ENCODE measurements at places on chromosomes 11 and 22.
A peak's percentile ranks its signal among the peaks of the same experiment; 100 is the strongest.

- DNase-seq: no peak
These were observed 59.0 kb upstream of the SHANK2 start for GRCh38 chr11:71311176-71311925.

- no peak for DNase-seq
These were observed 18.0 kb upstream of the ARHGAP32 start for GRCh38 chr11:129209891-129210830.

- DNase-seq: no peak
These were observed 3.4 kb downstream of the TENM4 start for GRCh38 chr11:79437278-79437980.

DNA sequence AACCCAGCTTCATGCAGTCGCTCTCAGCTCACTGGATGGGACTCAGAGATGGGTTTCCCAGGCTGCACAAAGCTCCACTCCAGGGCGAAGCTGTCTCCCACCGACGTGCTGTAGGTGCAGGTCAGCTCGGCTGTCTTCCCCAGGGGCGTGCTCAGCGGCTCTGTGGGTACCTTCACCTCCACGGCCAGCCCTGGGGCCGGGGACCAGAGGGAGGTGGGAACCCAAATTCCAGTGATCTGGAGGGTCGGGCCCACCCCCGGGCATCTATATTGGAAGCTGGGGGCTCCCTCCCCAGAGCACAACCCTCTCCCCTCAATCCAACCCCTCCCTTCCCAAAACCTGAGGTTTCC is 689 bp downstream of the VSIG2 start:
- DNase-seq: no peak

DNA sequence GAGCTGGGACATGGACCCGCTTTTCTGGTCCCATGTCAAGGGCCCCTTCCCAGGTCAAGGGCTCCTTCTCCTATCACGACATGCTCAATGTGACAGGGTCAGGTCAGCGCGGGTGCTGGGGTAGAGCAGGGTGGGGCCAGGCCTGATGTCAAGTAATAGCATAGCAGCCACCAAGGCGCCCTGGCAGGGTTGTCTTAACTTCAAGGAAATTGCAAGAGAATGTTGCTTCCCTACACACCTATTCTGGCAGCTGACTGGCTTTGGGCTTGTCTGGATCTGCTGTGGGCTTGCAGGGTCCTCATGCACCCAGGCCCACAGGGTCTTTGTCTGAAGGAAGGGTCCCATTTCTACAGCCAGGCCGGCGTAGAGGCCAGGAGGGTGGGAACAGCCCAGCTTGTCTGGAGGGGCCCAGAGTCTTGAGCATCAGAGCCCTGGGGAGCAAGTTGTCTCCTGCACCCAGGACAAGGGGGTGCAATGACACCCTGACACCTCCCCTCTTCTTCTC is 71.4 kb downstream of the BUD13 start:
- DNase-seq: no peak

DNA sequence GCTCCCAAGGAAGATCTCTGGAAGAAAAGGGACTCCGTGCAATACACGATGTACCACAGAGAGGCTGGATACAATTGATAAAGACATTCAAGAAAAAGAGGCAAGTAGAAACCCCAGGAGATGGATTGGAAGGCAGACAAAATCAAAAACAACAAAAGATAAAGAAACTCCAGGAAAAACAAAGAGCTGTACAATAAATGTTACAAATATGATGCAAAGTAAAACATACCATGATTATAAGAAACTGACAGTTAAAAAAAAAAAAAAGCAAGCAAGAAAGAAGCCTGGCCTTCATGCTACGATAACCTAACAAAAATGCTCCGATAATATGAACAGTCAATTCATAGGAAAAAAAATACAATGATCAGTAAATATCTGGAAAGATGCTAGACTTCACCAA is 10.5 kb upstream of the SIGIRR start:
- no peak for DNase-seq

- no peak for DNase-seq
These were observed 8.5 kb upstream of the NAALADL1 start for GRCh38 chr11:65066805-65067291.

- DNase-seq: no peak
These were observed 550.9 kb upstream of the CCDC90B start for GRCh38 chr11:83836883-83837654.

GRCh38 chr22:27113211-27113635 is 455.8 kb downstream of the MIAT start:
- DNase-seq: peak; percentile 84

GRCh38 chr11:662689-663274 is 25.7 kb downstream of the DRD4 start:
- DNase-seq: peak; percentile 20

DNA sequence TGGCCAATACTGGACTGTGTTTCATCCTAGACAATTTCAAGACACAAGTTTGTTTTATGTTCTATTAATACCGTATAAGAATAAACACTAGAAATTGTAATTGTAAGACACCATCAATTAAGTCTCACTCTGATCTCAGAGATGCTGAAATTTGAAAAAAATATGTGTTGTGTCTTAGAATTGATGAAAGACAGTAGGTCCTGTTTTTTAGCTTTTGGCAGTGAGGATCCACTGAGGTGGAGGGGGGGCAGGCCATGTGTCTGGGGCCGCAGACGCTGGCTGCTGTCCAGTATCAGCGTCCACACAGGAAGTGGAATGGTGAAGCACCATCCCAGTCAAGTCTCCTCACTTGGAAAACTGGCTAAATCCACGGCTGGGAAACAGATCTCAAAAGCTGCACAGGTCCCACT is 22.5 kb upstream of the ALG8 start:
- DNase-seq: no peak

GRCh38 chr11:70175236-70175698 is 27.8 kb upstream of the FADD start:
- DNase-seq: no peak

DNA sequence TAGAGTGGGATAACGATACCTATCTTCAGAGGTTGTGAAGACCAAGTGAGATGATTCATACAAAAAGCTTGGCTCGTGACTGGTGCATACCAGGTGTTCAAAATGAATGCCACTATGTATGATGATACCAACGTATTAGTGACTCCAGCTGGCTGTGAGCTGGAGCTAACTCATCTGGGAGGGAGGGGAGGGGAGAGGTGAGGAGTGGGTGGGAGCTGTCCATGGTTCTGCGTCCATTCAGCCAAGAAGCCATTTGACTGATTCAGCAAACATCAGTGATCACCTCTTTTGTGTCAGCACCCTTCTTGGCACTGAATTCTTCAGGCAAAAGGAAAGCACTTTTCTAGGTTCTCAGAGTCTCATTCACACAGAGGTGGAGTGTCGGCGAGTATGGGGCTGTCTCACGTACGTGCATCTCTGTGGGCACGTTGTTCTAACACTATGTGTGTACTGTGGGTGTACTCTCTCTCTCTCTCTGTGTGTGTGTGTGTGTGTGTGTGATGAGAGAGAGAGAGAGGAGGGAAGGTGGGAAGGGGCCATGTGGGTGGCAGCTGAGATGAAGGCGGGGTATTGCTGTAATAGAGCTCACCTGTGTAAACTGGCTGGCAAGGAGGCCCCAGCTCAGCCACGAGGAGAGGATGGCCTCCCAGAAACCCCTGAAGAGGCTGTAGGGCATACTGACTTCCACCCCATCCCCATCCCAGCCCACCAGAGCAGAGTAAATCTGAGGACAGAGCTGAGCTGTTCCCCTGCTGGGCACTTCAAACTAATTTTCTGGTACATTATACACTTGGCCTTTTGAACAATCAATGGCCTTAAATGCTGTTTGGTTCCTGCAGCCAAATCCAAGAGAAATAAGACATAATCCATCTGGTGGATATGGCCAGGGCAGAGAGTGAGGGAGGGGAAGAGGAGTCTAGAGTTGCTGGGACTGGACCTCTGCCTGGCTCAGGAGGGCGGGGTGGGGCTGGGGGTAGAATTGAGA is 96.1 kb upstream of the THY1 start:
- no peak for DNase-seq

DNA sequence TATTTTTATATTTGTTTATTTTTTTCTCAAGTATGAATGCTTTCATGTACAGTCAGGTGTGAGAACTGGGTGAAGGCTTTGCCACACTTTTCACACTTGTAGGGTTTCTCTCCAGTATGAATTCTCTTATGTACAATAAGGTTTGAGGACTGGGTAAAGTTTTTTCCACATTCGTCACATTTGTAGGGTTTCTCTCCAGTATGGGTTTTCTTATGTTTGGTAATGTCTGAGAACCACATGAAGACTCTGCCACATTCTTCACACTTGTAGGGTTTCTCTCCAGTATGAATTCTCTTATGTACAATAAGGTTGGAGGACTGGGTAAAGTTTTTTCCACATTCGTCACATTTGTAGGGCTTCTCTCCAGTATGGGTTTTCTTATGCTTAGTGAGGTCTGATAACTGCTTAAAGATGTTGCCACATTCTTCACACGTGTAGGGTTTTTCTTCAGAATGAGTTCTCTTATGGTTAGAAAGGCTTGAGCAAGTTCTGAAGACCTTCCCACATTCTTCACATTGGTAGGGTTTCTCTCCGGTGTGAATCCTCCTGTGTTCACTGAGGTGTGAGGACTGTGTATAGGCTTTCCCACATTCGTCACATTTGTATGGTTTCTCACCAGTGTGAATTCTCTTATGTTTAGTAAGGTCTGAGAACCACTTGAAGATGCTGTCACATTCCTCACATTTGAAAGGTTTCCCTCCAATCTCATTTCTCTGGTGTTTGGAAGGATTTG is 19.7 kb downstream of the ZNF195 start:
- DNase-seq: no peak

GRCh38 chr11:60165538-60165937 is 17.3 kb downstream of the MS4A6A start:
- no peak for DNase-seq

GRCh38 chr11:125464270-125464662 is 31.8 kb downstream of the FEZ1 start:
- DNase-seq: no peak

- DNase-seq: no peak
These were observed 77.0 kb downstream of the ME3 start for GRCh38 chr11:86595451-86595850.

DNA sequence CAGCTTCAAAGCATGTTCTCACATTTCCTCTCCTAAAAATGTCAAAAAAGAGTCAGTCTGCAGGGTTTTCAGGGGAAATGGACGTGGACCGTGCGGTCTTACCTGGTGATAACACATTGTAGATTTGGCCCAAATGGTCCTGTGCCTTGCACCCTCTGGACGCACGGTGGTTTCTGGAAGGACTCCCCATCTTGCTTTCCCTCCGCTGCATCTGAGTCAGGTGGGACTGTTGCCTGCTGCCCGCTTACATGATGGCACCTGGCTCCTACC is 1290.1 kb downstream of the TBC1D22A start:
- no peak for DNase-seq

DNA sequence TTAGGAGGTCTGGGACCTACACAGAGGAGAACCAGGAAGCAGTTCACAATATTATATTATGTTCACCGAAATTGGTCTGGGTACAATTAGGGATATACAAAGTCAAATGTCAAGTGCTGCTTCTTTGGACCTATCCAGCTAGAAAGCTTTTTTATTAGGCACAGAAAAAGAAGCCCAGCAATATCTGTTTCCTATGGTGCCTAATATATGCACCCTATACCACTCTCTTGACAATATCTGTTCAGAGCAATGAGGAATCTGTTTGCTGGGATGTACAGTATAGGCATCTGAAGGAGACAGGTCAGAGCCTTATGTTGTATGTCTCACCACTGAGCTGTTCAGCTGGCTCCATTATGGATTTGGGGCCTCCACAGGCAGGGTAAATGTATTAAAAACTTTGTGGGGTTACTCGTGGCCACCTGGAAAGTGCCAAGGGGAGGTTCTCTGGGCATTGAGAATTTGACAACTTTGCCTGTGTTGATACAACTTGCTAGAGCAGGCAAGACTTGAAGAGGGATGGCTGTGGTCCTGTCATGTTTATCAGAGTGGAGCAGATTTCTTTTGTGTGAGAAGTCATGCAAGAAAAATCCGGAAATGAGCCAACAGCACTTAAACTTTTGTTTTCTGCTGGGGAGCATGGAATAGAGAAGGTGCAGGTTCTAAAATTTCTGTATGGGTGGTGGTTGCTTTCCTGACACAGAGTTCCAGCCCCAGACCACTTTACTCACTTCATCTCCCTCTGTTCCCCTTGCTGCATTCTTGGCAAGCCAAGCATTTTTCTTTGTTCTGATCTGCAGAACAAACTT is 10.1 kb downstream of the STIM1 start:
- no peak for DNase-seq

GRCh38 chr11:104028476-104029263 is 7.8 kb upstream of the DDI1 start:
- DNase-seq: no peak

DNA sequence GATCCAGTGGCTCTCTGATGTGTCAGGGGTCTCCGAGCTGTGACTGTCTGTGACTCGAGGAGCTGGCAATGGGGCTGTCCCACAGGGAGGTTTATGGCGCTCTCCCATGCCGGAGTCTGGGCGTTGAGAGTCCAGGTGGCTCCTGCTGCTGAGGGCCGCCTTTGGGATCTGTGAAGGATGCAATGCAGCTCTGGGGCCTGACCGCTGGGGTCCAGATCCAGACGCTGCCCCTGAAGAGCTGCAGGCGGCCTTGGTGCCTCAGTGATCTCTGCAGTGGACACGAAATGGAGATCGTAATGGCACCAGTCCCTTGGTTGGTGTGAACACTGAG is 155.3 kb downstream of the TBC1D22A start:
- DNase-seq: no peak

DNA sequence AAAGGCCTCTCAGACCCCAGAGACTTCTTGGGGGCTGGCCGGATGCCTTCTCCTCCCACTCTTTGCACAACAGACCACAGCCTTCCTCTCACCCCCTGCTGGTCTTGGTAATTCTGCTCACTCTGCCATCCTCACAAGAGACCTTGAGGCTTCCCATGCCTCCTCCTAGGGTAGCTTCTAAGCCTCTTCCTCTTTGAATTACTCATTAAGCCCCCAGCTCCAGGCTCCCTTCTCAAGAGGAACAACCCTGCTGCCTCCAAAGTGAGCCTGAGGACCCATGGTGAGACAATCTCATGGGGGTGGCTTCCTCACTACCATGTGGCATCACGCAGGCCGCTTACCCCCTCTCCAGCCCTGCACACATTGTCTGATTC is 184.6 kb upstream of the SYT13 start:
- DNase-seq: no peak

DNA sequence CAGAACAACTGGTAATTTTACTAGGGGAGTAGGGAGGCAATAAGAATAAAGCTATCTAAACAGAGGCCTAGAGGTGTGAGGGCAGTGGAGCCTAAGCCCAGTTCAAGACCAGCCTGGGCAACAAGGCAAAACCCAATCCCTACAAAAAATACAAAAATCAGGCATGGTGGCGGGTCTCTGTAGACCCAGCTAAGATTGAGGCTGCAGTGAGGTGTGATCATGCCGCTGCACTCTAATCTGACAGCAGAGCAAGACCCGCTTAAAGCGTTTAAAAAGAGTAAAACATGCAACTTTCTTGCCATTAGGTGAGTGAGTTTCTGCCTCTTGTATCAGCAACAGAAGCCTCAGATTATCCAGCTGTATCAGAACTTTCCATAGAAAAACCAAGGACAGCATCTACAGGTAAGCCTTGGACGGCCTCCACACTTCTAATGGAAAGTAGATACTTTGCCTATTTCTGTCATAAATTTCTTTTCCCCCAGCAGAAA is 12.1 kb downstream of the TAF1D start:
- no peak for DNase-seq
